ENCODE measurements at places on chromosomes 4 and X.

DNA sequence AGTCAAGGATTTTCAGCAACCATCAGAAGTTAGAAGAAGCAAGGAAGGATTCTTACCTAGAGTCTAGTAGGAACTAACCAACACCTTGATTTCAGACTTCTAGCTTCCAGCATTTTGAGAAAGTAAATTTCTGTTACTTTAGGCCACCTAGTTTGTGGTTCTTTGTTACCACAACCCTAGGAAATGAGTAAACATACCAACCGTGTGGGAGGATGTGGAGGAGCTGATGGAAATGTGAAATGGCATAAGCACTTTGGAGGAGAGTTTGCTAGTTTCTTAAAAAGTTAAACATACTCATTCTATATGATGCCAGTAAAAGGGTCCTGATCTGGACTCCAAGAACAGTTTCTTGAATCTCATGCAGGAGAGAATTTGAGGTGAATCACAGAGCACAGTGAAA is 679.4 kb downstream of the PDHA2 start:
- no peak for DNase-seq

GRCh38 chr4:181959121-181959520 is 284.1 kb upstream of the TENM3 start:
- DNase-seq, result peak; percentile 34

- DNase-seq, result peak; percentile 75
These were observed 1.1 kb downstream of the HCFC1 start for GRCh38 chrX:153970357-153971123.

GRCh38 chr4:8906668-8906970 is 35.0 kb upstream of the HMX1 start:
- no peak for DNase-seq

- peak; percentile 17 for DNase-seq
These were observed 129.4 kb upstream of the ARSJ start for GRCh38 chr4:114108869-114109268.

DNA sequence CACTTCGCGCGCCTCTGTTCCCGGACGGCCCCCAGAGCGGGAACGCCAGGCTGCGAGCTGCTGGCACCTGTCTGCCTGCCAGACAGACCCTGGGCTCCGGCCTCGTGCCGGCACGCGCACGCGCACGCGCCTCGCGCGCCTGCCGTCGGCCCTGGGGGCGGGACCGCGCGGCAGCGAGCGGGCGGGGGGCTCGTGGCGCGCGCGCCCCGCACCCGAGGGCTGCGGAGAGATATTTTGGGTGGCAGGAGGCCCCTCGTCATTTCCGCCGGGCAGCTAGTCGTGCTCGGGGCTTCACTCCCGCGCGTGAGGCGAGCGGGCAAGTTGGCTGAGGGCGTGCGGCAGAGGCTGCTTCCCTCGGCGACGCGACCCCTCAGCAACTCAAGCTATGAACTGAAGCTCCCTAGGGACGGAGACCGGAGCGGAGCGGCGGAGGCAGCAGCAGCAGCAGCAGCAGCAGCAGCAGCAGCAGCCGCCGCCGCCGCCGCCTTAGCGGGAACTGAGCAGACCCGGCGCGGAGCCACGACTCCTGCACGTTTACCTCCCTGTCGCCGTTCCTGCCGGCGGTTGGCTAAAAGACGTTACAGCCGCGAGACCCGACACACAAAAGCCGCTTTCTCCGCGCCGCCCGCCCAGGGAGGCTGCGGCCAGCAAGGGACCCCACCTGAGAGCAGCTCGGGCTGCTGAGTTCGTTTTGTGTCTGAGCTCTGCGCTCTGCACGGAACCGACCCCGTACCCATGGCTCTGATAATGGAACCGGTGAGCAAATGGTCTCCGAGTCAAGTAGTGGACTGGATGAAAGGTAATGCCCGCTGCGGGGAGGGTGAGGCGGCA is at the start of gene CNKSR2:
Gene CNKSR2 (plus strand): TSS at position 256 of the 831 bp plus-strand sequence. CDS start 480 bp downstream, at position 736.
- peak; percentile 3 for DNase-seq

DNA sequence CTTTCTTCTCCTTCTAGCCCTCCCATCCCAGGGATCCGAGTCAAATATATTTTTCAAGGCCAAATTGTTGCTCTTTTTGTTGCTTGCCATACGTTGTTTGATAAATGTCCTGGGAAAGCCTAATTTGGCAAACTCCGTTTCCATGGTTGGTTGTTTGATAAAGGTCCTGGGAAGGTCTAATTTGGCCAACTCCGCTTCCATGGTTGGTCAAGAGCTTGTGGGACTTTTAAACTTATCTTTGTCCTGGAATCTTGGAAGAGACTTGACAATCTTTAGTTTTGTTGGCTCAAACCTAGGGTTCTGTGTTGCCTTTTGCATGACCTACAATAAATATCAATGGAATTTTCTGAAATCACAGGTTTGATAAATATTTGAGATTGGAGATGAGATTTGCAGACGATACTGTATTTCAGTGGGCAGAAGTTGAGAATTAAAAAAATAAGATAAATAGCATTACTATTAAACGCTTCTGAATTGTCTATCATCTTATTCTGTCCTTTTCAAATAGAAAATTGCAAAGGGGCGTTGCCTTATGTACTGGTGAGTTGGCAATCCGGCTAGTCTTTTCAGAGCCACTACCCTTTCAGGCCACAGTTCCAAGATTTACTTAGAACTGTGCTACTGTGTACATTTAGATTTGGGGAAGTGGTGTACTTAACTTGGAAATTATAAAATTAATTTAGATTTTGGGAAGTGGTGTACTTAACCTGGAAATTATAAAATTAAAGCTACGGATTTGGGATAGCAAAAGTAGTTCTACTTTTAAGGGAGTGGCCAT is 804 bp downstream of the OSTC start:
- peak; percentile 70 for DNase-seq

- peak; percentile 40 for DNase-seq
These were observed at the start of gene NKX6-1 for GRCh38 chr4:84498935-84499623. Gene NKX6-1 (minus strand): TSS chr4:84499292. CDS start chr4:84498228, 1,064 bp downstream.

- DNase-seq, result no peak
These were observed 123.4 kb downstream of the NWD2 start for GRCh38 chr4:37367901-37368300.

GRCh38 chr4:22712529-22712928 is 19.8 kb downstream of the GBA3 start:
- DNase-seq, result no peak
